ENCODE measurements at places on chromosomes 3 and 15. TPM values are rescaled to one million over a fixed set of nuclear protein-coding genes. Genes with fewer than 3 reads are reported as not detected.
A peak's percentile ranks its signal among the peaks of the same experiment; 100 is the strongest.

DNA sequence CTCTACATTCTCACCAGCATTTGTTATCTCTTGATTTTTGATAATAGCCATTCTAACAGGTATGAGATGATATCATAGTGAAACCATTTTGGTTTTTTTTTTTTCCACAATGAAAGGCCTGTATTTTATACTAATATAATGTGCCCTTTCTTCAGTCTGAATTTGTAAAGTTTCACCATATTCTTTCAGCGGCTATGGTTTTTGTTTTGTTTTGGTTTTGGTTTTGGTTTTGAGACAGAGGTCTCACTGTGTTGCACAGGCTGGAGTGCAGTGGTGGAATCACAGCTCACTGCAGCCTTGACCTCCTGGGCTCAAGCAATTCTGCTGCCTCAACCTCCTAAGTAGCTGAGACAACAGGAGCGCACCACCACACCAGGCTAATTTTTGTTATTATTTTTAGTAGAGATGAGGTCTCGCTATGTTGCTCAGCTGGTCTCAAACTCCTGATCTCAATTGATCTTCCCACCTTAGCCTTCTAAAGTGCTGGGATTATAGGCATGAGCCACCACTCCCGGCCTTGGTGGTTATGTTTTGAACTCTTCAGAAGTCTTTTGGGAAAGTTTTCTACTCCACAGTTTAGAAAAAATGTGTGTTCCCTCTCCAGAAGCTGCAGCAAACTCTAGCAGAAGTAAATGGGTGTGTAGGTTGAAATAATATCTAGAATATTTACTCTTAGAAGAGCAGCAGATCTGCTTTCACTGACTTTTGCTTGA lies 110.2 kb upstream of the UMPS start:
- peaks cover 29% of the 10 kb centered on the region for H3K4me1 ChIP-seq
- H3K27me3 ChIP-seq = no peaks in the 10 kb centered on the region
- no peaks in the 10 kb centered on the region for H3K36me3 ChIP-seq

- no peak overlapping the region for H3K27ac ChIP-seq
- no peak for DNase-seq
- H3K36me3 ChIP-seq = peaks cover 37% of the 10 kb centered on the region
- H3K27me3 ChIP-seq = no peaks in the 10 kb centered on the region
- H3K4me3 ChIP-seq = no peak overlapping the region
Measured at GRCh38 chr3:186059192-186059591, 49.7 kb downstream of the ETV5 start.

DNA sequence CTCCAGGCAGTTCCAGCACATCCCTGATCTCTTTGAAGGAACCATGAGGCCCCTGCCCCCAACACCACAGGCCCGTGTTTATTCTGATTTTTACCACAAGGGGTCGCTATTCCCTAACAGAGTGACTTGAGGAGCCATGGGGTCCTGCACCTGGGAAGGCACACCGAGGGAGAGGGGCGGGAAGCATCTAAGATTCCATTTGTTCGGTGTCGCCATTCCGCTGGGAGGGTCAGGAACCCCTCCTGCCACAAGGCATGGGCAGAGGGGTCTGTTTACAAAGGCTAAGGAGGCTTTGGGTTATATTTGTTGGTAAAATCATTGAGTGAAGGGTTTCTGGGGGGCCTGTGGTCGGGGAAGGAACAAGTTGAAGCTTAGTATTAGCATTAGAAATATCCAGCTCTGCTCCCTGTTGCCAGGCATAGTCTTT lies 77.1 kb downstream of the WDR76 start:
- H3K36me3 ChIP-seq = no peaks in the 10 kb centered on the region
- peak; percentile 64 for DNase-seq
- no peaks in the 10 kb centered on the region for H3K4me1 ChIP-seq
- H3K27me3 ChIP-seq = no peaks in the 10 kb centered on the region
- no peak overlapping the region for H3K27ac ChIP-seq
- no peak overlapping the region for H3K4me3 ChIP-seq

The DUOXA2 gene
- total RNA-seq = not detected
